ENCODE measurements at places on chromosomes 5 and 9.

DNA sequence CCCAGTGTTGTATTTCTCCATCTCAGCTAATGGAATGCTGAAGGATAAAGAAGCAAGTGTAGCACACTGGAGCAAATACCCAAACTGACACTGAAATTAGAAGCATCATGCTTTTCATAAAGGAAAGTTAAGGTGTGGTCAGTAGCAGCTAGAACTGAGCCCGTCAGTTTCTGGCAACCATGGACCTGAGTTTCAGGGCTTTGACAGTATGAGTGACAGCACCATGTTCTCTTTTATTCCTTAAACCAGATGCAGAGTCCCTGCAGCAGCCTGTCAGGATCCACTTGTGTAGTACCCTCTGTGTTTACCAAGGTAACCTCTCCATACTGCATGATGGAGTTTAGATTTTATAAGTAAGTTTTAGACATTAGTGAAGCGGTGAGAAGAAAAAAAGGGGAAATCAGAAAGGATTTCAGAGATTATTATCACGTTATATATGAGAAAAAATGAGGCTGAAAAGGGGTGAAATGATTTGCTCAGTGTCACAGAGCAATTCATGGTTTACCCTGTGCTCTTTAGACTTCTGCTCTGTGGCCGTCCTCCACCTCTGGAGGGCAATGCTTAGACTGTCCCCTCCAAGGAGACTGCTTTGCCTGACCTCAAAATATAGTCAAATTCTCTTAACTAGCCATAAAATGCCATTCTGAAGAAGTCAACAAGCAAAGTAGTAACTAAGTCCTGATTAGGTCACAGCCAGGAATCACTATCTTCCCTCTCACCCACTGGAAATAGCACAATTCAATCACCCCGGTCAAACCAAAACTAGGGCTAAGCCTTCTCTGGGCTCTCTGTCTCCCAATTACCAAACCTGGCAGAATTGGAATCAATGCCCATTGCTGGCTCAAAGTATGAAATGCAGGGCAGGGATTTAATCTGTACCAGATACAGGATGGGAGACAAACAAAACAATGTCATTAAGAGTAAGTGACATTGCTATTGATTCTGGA is 10.5 kb upstream of the MYOT start:
- no peak for DNase-seq

DNA sequence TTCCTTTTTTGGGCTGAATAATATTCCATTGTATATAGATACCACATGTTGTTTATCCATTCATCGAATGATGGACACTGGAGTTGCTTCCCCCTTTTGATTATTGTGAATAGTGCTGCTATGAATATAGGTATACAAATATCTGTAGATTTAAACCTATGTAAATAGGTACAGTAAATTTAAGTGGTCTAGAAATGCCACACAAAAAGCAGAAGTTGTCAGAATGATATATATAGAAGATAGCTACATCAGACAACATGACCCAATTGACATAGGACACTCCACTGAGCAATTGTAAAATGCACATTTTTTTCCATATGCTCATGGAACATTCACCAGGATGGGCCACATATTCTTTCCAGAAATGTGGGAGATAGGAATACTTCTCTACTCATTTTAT is 77.6 kb downstream of the SMIM15 start:
- DNase-seq, result no peak

DNA sequence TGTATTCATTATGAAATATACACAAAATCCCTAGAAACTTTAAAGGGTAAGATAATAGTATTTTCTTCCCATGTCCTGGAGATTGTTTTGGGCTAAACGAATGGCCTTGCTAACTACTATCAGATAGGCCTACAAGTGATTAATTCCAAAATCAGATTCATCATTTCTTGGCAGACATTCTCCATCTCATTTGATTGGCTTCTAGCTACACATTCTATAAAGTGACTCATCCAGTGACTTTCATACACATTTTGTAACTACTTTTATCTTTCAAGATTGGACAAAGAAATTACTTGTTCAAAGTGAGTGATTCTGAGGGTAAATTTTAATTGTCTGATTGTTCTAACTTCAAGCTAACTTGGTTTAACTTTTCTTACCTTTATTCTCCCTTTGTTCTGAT is 93.3 kb downstream of the RAPGEF6 start:
- DNase-seq, result no peak

DNA sequence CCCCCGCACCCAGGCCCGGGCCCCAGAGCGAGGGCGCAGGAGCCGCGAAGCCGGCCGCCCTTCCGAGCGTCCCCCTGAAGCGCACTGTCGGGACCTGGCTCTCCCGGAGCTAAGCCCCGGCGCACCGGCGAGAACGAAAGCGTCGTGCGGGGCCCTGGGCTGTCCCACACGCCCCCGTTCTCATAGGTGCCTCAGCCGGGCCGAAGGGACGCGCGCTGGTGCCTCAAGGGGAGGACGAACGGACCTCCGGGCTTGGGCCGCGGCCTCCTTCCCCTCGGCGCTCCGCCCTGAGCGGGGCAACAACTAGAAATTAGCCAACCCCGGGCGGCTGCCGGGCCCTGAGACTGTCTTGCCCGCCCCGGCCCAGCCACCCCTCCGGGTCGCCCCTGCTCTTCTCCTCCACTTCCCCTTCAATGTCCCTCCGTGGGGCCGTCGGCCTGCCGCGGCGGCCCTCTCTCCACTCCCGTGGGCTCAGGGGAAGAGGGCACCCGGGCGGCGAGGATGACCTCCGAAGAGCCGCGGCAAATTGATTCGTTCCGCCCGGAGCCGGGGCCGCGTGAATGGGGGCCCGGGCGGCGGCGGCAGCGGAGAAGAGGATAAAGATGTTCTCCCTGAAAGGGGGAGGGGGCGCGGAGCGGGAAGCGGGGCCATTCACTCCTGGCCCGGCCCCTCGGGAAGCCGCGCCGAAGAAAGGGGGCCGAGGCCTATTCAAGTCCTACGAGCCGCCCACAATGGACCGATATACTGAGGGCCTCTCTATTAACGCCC is 3.5 kb upstream of the PRDM12 start:
- no peak for DNase-seq

GRCh38 chr5:149707097-149707496 is 23.0 kb upstream of the PPARGC1B start:
- DNase-seq, result no peak

DNA sequence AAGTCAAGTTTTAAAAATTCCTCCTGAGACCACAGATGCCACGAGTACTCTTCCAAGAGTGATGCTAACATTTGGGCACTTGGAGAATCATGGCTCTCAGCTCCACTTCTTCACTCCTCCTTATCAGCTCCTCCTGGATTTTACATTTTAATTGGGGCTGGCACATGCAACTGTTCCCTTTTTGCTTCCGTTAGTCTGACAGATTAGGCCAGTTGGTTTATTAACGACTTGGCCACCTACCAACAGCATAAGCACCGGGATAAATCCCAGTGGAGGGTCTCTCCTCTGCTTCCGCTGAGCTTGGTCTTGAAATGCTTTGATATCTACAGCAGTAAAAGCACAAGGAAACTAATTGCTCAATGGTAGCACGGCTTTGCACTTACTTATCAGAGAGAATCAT is 134.6 kb upstream of the RASEF start:
- DNase-seq, result no peak

DNA sequence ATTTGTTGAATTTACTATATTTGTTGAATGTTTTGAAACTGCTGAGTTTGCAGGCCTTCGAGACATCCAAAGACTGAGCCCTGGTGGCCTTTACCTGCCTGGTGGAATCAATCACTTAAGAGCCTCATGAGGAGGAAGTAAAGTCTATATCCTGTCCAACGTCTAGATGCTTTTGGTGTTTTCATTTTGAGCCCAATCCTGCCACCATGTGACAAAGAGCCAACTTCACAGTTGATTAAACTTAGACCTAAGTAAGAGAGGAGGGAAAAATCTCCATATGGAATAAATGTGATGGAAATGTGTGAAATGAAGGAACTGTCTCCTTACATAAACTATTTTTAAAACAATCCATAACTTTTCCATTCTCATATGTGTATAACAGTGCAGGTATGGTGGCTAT is 220.1 kb downstream of the PRR16 start:
- no peak for DNase-seq

- no peak for DNase-seq
Observed at GRCh38 chr5:173326501-173326960, 1.7 kb downstream of the STC2 start.

- DNase-seq, result no peak
Observed at GRCh38 chr5:38847559-38848347, 1.9 kb downstream of the OSMR start.

DNA sequence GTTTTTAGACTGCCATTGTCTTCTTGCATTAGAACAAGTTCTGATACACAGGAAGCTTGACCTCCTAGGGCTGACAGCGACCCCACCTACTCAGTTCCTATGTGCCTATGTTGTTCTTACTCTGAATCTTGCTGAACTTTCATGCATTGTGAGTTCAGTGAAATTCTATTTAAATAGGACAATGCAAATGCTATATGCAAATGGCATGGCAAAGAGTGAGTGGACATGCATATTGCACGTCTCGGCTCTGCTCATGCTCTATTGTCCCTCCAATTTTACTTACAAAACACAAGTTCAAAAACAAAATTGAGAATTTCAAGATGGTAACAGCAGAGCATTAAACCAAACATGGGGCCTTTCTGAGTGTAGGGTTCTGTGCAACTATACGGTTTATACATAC is 5.3 kb upstream of the DCP2 start:
- DNase-seq, result no peak

- no peak for DNase-seq
Observed at GRCh38 chr5:673831-674629, 19.1 kb downstream of the TPPP start.

- DNase-seq, result no peak
Observed at GRCh38 chr9:113594484-113595299, 131.2 kb downstream of the RGS3 start.

DNA sequence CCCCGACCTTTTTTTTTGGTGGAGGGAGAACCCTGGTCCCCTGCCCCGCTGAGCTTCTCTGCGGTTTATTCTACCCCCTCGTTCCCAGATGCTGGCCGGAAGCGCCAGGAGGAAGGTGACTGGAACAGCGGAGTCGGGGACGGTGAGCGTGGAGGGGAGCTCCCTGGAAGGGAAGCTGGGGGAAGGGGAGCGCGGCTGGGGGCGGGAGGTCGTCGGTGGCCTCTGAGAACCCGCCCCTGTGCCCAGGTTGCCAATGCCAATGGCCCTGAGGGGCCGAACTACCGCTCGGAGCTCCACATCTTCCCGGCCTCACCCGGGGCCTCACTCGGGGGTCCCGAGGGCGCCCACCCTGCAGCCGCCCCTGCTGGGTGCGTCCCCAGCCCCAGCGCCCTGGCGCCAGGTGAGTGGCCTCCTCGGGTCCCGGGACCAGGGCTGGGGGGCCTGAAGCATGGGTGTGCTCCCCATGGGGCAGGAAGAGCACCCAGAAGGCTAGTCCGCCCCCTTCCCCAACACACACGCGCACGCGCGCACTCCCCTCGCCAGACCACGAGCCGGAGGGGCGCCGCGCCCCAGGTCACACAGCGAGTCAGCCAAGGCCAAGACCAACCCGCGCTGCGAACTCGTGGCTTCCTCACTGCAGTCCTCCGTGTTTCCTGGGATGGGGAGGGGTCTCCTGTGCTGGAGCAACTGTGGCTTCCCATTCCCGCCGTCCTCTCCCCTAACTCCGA is 10.6 kb downstream of the MYOZ3 start:
- DNase-seq, result no peak

DNA sequence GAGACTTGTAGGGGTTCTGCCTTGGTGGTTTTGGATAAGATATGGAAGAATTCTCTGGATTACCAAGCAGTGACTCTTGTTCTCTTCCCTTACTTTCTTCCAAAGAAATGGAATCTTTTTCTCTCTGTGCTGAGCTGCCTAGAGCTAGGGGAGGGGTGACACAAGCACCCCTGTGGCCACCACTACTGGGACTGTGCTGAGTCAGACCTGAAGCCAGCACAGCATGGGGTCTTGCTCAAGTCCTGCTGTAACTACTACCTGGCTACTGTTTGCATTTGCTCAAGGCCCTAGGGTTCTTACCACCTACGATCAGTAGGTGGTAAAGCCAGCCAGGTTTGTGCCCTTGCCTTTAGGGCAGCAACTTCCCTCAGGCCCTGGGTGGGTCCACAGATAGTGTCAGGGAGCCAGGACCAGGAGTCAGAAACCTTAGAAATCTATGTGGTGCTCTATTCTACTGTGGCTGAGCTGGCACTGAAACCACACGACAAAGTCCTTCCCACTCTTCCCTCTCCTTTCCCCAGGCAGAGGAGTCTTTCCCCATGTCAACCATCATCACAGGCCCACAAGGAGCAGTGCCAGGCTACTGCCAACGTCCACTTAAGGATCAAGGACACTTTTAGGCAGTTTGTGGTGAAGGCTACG is 53.8 kb downstream of the SREK1 start:
- no peak for DNase-seq

- no peak for DNase-seq
Observed at GRCh38 chr5:139634028-139634325, 14.2 kb upstream of the CXXC5 start.

- DNase-seq, result no peak
Observed at GRCh38 chr5:141875795-141876627, 2.2 kb downstream of the PCDH1 start.
